ENCODE measurements at places on chromosomes 1 and 21.

DNA sequence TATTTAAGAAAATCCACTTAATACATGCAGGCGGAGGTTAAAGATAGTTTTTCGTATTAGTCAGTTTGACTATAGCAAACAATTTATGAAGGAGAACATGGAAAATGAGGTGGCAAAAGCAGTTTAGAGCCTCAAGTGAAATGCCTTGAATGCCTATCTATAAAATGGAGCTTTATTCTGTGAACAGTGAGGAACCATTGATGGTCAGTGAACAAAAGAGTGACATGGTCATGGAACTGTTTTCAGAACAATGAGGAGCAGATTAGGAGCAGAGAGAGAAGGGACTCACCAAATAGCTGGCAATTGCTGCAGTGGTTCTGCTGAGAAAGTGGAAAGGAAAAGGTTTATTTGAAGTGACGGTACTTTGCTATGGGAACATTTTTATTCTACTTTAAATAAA, 299.8 kb downstream of the DUSP10 start:
- DNase-seq, result no peak

DNA sequence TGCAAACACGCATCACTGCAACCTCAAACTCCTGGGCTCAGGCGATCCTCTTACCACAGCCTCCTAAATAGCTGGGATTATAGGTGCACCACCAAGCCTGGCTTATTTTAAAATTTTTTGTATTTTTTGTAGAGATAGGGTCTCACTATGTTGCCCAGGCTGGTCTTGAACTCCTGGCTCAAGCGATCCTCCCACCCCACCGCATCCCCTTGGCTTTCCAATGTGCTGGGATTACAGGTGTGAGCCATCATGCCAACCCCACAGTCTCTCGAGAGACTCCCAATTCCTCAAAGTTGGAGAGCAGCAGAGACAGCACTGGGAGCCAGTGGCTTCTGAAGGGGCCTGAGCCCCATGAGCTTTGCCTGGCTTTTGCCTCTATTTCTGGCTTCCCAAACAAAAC, 42.7 kb downstream of the PGBD5 start:
- no peak for DNase-seq

GRCh38 chr1:19619697-19620384, 24.3 kb upstream of the NBL1 start:
- no peak for DNase-seq

DNA sequence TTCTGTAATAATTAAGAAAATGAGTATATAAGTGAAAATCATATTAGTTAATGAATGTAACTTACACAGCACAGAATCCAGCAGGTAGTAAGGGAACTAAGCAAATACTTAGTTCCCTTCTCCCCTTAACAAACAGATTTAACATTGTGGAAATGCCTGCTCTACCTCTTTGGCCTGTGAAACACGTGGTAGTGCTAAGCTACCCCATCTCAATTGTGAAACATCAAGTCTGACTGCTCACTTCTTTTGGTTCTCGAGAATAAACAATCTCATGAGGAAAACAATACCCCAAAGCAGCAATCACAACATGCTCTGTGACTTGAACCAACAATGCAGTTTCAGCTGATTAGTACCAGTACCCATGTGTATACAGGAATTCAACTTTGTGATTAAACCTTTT, 4.7 kb downstream of the MYSM1 start:
- DNase-seq, result no peak

GRCh38 chr1:183231545-183231944, 45.5 kb downstream of the LAMC2 start:
- no peak for DNase-seq

DNA sequence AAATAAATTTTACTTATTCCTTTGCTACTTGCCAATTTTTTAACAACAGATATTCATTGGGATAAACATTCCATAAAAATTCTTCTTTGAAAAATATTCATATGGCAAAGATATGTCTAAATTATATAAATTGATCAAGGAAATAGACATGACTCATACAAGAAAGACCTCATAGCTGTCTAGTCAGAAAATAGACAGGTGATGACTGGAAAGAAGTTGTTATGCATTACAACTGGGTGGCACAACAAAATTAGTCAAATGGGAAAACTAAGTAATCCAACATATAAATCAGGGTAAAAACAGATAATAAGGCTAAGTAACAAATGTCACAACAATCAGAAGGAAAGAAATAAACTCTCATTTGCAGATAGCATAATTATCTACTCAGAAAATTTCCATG, 92.0 kb downstream of the USH2A start:
- DNase-seq, result no peak

DNA sequence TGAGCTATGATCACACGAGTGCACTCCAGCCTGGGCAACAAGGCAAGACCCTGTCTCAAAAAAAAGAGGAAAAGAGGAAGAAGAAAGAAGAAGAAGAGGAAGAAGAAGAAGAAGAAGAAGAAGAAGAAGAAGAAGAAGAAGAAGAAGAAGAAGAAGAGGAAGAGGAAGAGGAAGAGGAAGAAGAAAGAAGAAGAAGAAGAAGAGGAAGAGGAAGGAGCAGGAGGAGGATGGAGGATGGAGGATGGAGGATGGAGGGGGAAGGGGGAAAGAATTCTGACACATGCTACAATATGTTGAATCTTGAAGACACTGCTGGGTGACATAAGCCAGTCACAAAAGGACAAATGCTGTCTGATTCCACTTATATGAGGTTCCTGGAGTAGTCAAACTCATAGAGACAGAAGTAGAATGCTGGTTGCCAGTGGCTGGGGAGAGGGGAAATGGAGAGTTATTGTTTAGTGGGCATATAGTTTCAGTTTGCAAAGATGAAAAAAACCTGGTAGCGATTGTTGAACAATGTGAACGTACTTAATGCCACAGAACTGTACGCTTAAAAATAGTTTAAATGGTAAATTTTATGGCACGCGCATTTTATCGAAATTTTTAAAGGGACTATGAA, 47.3 kb upstream of the COA6 start:
- no peak for DNase-seq

- DNase-seq, result peak; percentile 25
Measured at GRCh38 chr1:27428316-27429028, 36.0 kb downstream of the GPR3 start.

GRCh38 chr21:27693376-27693775, 726.5 kb upstream of the ADAMTS5 start:
- no peak for DNase-seq

DNA sequence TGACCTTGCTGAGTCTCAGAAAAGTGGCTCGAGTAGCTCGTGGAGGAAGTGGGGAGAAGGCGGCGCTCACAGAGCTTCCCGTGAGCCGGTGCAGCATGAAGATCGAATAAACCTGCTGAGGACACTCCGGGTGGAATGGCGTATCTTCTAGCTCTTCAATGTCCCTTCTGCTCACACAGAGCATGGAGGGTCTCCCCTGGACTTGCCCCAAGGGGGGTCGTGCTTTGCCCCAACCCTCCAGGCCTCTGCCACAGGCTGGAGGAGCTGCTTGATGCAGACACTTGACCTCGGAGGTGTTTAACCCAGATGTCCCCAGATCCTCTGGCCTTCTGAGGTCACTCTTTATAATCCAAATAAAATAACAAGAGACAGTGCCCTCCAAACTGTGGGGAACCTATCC, 2.2 kb upstream of the KRTAP10-12 start:
- DNase-seq, result no peak

- DNase-seq, result no peak
Measured at GRCh38 chr1:109631513-109632505, 12.2 kb downstream of the AMPD2 start.

DNA sequence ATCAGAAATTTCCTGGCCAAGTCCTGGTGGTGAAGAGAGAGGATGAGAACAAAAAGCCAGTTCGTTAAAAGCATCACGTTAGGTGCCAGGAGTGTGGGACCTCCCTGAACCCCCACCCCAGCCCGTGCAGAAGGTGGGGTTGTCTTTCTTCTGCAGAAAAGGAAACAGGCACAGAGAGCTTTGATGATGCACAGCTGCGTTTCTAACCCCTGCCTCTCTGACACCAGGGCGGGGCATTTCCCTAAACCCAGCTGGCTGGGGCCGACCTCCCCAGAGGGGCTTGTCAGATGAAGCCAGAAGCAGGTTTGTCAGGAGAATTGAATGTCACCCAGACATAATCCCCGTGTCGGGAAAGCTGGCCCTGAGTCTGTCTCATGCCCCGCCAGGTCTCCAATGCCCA, 189.3 kb upstream of the EDN2 start:
- DNase-seq, result no peak

DNA sequence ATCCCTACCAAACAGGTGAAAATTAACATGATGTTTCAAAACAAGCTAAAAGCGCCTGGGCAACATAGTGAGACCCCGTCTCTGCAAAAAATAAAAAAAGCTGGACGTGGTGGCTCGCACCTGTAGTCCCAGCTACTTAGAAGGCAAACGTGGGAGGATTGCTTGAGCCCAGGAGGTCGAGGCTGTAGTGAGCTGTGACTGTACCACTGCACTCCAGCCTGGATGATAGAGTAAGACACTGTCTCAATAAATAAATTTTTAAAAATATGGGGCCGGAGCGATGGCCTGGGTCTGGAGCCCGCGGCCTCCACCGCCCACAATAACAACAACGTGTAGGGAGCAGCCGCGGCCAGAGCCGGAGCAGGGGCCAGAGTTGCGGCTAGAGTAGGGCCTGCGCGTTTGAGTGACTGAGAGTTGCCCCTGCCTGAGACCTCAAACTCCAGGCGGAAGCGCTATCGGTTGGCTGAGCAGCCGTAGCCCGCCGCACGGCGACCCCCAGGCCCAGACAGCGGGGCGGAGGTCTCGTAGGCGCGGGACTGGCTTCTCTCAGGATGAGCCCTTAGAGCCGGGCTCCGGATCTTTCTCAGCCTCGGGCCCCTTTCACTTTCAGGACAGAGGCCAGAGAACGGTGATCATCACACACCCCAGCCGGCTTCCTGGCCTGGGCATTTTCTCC, 41.4 kb downstream of the ZMYM1 start:
- peak; percentile 7 for DNase-seq

- DNase-seq, result no peak
Measured at GRCh38 chr1:201506092-201506491, 831 bp downstream of the CSRP1 start.

GRCh38 chr1:43548285-43549271, 17.9 kb downstream of the PTPRF start:
- no peak for DNase-seq

DNA sequence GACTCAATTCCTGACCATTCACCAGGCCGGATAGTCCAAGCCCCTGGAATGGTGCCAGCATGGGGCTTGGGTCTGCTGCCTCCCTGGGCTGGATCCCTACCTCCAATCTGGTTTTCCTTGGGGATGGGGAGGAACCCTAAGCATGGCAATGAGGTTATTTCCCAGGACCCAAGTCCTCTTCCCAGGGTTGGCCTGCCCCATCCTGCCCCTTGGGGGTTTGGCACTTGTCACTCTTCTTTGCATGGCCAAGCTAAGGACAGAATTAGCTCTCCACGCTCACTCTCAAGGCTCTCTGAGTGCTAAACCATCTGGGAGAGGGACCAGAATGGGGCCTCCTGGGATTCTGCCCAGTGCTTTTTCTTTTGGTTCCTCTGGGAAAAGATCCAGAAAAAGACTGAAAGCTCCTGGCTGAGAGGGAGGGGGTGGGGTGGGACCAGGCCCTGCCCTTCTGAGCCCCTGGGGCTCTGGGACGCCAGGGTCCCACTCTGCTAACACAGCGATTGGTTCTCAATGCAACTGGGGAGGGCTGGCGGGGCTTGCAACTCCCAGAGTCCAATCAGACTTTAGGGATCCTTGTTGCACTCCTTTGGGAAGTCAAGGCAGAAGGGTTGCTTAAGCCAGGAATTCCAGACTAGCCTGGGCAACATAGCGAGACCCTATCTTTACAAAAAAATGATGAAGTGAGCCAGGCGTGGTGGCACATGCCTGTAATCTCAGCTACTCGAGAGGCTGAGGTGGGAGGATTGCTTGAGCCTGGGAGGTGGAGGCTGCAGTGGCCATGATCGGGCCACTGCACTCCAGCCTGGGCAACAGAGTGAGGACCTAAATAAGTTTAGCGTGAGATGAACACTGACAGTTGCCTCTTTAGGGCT, 52.7 kb downstream of the DHRS3 start:
- DNase-seq, result no peak

- no peak for DNase-seq
Measured at GRCh38 chr21:38363693-38364092, 106.9 kb downstream of the KCNJ15 start.

DNA sequence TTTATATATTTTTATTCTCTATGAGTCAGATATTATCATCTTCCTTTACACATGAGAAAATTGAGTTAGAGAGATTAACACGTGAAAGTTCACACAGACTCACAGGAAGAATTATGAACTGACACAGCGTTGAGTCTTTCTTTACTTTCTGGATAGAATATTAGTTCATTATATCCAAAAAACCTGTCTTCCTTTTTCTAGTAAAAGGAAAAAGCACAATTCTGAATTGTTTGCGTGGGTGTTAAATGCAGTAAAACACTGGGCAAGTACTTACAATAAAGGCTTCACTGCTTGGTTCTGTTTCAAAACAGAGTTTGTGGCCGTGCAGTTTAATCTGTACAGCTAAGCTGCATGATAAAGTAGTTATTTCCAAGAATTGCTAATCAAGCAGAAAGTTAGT, 10.8 kb downstream of the MAGI3 start:
- DNase-seq, result no peak

GRCh38 chr21:45386728-45387371, 18.1 kb upstream of the COL18A1 start:
- DNase-seq, result no peak

- DNase-seq, result no peak
Measured at GRCh38 chr1:63450416-63450815, 72.6 kb downstream of the ITGB3BP start.

GRCh38 chr1:38505944-38506343, 353.6 kb downstream of the RRAGC start:
- no peak for DNase-seq

DNA sequence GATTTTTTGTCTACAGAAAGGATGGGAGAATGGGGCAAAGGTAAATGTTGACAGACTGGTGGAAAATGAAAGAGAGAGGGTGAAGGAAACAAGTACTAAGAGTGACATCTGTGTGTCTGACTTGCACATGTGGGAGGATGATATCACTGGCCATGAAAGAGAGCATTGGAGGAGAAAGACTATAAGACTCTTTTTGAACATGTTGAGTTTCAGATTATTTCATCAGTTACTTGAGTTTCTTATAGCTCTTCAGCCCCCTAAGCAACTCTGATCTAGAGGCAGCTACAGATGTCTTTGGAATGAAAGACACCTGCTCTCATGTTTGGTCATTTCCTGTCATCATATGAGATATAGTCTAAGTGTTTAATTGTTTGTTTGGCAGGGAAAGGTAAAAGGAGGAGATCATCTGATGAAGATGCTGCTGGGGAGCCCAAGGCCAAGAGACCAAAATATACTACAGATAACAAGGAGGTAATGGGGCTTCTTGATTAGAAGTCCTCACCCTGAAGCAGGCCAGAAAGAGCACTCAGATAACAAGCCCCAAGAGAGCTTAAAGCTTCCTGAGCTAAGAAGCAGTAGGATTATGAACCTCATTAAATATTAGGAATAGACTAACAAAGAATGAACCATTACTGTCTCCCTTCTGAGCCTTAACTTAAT, 4.5 kb downstream of the POLR3C start:
- DNase-seq, result no peak

DNA sequence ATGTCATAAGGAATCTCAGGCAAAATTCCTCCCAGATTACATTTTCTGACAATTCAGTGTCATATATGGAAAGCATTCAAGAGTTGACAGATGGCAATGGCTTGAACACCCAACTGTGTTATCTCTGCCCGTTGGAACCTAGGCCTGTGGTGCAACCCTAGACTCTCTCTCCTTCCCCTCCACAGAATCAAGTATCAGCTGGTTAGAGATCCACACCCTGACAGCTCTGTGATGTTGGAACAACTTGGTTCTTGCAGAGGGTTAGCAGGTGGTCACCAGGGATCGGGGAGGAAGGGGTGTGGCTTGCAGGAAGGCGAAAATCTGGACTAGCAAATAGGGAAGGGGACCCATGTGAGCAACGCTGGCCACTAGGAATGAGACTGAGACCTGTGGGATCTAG, 26.3 kb downstream of the PCSK9 start:
- DNase-seq, result no peak

- no peak for DNase-seq
Measured at GRCh38 chr1:65363484-65363883, 54.1 kb downstream of the DNAJC6 start.

Measured in suppressor macrophage (primary cell).